ENCODE measurements at places on chromosomes 5 and 9.

GRCh38 chr5:72857396-72857795, 40.9 kb downstream of the TNPO1 start:
- no peak for DNase-seq

GRCh38 chr5:159440968-159441367, 110.7 kb upstream of the IL12B start:
- DNase-seq, result no peak

DNA sequence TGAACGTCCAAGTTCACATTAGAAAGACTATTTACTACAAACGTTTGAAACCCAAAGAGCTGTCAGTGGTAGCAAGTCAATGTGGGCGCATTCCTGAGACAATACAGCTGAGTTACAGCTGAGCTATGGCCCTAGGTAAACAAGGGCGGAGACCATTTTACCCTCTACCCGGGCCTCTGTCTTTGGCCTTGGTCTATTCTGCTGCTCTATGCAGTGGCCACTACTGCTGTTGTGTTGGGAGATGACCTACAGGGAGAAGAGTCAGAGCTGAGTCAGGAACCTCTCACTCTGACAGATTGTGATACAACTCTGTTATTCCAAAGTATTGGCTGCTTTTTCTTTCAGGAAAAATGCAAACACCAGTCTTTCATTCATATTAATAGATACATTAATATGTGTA, 700.6 kb downstream of the SEMA5A start:
- DNase-seq, result no peak

DNA sequence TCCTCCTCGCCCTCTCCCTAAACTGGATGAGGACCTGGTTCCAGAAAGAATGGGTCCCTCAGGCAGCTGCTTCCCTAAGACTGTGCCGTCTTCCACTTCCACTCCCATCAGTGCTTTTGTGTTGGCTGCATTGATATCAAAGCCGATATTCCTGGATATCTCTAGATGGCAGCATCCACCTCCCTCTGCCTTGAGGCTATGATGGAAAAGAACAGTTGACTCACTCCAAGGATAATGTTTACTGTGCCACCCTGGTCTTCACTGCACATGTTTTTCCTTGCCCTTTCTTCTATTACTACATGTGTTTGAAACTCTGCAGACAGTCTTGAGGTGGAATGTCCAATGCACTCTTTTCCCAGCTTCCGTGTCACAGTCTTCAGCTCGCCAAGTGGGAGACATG, 211.6 kb downstream of the MAST4 start:
- DNase-seq, result peak; percentile 29

- no peak for DNase-seq
Measured at GRCh38 chr9:109717342-109717741, 62.7 kb upstream of the PALM2AKAP2 start.

DNA sequence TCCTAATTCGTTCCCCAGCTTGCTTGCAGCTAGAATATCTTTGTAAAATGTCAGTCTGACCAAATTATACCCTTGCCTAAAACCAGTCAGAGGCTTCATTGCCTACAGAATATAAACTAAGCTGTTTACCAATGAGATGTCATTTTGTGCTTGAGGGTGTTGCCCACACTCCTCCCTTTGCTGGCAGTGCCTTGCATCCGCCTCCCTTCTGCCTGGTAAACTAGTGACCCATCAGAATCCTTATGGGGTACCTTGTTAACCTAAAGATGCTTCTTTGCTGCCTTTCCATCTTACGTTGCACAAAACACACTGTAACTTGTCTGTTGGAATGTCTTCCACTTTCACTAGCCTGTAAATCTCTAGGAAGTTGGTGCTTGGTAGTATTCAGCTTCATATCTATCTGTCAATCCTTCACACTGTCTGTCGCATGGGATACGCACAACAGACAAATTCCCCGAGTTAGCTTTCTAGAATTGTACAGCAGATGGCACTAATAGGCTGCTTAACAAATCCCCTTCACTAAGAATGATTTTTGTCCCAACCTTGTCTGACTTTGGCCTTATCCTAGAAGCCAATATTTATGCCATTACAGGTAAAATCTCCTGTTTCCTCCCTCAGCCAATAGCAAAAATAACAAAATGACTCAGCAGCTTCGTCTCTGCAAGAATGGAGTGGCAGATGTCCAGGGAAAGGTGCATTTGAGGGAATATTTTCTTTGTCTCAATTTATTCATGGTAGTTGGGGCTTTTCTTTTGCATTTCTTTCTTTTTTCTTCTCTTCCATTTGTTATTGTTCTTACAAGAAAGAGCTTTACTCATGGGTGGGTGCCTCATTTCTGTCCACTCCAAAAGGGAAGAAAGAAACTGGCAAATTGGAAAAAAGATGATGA, 3.0 kb downstream of the NUDT2 start:
- DNase-seq, result no peak

DNA sequence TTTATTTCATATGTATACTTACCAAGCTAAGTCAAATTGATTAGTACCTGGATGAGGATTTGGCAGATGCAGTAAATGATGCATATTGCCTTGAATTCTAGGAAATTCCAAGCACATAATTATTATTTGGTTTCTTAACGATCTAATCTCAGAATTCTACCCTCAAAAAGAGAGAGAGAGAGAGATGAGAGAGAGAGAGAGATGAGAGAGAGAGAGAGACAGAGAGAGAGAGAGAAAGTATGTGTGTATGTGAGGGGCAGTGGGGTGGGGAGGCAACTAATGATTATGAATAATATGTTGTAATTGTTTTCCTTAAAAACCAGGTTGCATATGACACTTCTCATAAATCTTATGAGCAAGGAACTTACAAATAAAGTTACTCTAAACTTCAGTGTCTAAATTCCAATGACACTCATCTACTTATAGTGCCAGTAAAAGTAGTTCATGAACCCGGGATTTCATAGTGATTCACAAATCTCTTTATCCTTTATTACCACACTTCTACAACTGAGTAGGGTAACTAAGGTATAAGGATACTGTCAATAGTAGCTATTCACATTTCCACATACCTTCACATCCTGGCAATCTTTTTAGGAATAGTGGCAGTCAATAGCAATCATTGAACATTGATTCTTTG, 60.5 kb upstream of the EDIL3 start:
- peak; percentile 10 for DNase-seq

GRCh38 chr9:126329476-126330275, 3.0 kb downstream of the MVB12B start:
- no peak for DNase-seq

GRCh38 chr5:144370273-144370672, 199.6 kb downstream of the KCTD16 start:
- DNase-seq, result no peak

DNA sequence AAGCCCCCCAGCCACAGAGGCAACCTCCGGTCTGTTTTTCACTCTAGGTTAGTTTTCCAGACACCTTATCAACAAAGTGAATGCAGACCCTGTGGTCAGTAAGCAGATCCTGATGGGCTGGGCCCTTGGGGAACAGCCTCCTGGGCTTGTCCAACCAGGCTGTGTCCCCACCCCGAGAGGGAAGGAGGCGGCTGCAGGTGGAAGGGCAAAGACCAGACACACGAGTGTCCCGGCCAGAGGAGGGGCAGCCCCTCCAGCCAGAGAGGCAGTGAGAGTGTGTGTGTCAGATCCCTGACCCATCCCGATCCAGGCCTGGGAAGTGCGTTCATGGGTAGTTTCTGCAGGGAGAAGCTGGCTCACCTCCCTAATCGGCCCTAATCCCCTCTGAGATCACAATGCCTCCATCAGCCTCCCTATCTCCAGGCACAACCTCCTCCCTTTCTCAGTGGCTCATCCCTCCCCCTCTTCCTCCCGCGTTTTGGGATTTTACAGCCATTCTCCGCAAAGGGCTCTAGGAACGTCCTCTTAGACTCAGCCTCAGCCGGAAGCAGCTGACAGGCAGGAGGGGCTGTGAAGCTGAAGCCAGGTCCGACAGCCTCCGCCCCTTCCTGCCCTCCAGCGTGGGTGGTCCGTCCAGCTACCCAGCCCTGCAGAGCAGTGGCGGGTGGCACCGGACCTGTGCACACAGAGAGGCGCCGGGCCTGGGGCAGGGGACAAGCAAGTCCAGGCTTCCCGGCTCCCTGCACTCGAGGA, 9.7 kb downstream of the SLC12A7 start:
- no peak for DNase-seq

- peak; percentile 11 for DNase-seq
Measured at GRCh38 chr9:69535911-69536310, 136.3 kb downstream of the APBA1 start.

DNA sequence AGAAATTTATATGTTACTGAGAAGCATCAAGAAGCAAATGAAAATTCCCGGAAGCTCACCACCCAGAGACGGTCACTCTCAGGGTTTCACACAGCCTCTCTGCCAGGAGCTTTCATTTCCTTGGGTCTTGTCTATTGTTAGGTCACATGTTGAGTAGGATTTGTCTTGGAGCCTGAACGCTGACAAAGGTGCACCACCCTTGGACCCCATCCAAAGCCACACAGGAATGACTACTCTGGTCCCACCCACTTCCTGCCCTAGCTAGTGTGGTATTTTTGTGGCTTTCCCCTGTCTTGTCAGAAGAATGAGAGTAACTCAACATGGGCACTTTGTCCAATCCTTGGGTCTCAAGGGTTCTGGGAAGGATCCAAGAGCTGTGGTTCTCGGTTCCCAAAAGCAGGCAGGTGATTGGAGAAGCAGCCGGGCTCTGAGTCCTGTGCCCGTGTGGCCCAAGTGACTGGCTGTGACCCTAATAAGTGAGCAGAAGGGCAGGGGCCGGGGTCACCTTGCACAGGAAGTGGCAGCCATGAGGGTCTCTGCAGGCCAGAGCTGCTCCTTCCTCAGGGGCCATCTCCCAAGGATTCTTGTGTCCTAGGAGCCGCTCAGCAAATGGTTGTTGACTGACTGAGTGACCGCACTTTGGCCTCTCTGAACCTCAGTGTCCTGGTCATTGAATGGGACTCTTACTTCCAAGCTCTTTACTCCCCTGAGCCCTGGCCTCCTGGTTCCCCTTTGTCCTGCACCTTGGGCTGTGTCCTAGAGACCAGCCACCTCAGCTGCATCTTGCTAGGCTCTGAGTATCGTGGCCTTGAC, 6.9 kb downstream of the FGD3 start:
- no peak for DNase-seq

All from AG09309 (cell line).